ENCODE measurements at places on chromosomes 5 and 9.

DNA sequence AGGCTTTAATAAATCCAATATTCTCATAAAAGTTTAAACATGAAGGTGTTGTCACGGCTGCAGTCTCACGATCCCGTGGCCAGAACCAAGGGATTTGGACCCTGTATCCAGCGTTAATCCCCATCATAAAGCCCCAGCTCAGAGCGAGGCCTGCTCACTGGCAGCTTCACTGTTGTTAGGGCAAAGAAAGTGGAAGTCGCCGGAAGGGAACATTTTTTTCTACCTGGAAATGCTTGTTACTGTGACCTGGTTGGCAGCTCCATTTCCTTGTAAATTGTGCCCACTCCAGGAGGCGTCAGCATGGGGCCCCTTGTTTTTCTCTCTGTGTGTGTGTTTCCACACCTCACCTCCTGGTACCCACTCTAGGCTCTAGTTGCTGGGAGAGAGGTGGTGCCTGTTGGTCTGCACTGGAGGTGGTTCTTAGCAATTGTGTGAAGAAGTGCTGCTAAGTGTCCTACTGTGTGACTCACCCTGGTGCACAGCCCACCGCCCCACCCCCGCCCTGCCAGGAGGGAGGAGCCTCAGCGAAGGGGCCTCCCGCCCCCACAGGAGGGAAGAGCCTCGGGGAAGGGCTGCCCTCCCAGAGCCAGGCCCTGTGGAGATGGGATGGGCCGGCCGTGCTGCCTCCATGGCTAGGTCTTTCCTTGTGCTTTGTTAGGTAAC, 105.1 kb downstream of the EHMT1 start:
- no peak for DNase-seq

GRCh38 chr5:52989781-52990527, 802 bp downstream of the ITGA2 start:
- peak; percentile 4 for DNase-seq

- no peak for DNase-seq
These were observed 5.5 kb downstream of the ANXA2R start for GRCh38 chr5:43034591-43034968.

- DNase-seq = no peak
These were observed 271 bp downstream of the NOL8 start for GRCh38 chr9:92324889-92325268.

- no peak for DNase-seq
These were observed 8.9 kb downstream of the TSSK1B start for GRCh38 chr5:113425909-113426308.

GRCh38 chr5:74945561-74946165, 79.5 kb upstream of the FAM169A start:
- no peak for DNase-seq

All from T-helper 9 cell (primary cell).